ENCODE measurements at places on chromosomes 1 and 21.

GRCh38 chr1:224609333-224609732 is 6.8 kb upstream of the CNIH3 start:
- DNase-seq: no peak

GRCh38 chr1:156420205-156421061 is 51.4 kb downstream of the RHBG start:
- no peak for DNase-seq

GRCh38 chr1:40045182-40045581 is 4.7 kb downstream of the CAP1 start:
- no peak for DNase-seq

- no peak for DNase-seq
Measured at GRCh38 chr1:26153966-26154532, 4.8 kb upstream of the FAM110D start.

- DNase-seq: no peak
Measured at GRCh38 chr1:96387785-96388184, 333.8 kb upstream of the PTBP2 start.

DNA sequence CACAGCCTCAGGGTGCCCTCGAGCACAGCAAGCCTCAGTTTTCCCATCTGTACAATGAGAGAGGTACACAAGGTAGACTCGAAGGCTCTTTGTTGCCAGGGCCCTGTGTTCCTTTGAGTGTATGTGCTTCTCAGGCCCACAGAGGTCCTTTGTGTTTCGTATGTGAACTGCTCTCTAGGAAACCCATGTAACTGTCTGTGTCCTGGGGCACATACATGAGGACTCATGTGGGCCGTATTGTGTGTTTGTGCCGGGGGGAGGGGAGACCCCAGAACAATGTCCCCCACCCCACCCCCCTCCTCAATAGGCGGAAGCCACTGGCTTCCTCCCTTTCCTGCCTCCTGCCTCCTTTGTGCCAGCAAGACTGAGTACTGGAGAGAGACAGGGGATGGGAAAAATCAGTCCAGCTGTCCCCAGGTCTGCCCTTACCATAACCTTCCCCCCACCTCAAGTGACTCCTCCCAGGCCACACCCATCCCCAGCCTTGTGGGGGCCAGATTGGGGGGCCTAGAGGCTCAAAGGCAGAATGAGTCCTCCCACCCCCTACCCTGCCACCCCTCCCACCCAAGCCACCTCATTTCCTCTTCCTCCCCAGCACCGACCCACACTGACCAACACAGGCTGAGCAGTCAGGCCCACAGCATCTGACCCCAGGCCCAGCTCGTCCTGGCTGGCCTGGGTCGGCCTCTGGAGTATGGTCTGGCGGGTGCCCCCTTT is at the start of gene TIE1:
TIE1 (plus strand) TSS at position 605 of the 717 bp plus-strand sequence; CDS start at position 695, 90 bp downstream.
- DNase-seq: no peak

- no peak for DNase-seq
Measured at GRCh38 chr21:45892916-45893739, 88.4 kb upstream of the COL6A1 start.

GRCh38 chr1:175130649-175131045 is 61.9 kb downstream of the KIAA0040 start:
- no peak for DNase-seq
